ENCODE measurements at places on chromosomes 7 and 10.

- DNase-seq, result no peak
Observed at GRCh38 chr10:125257521-125258108, 97.3 kb upstream of the CTBP2 start.

GRCh38 chr10:118374404-118374803 is 32.3 kb upstream of the FAM204A start:
- DNase-seq, result no peak

DNA sequence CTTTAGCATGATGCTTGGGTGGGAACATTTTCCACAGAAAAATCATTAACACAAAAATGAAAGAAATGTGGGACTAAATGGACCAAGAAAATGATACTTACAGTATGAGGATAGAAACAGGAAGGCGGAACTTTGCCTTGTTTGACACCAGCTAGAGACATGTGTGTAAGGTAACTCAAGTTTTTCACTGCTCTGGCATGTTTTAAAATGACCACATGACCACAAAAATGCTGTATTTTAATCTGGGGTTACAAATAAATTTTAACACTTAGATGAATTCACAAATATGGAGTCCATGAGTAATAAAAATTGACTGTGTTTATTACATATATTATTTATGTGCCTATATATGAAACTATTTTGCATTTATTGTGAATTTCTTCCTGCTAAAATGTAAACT is 100.9 kb upstream of the PHYHIPL start:
- no peak for DNase-seq

DNA sequence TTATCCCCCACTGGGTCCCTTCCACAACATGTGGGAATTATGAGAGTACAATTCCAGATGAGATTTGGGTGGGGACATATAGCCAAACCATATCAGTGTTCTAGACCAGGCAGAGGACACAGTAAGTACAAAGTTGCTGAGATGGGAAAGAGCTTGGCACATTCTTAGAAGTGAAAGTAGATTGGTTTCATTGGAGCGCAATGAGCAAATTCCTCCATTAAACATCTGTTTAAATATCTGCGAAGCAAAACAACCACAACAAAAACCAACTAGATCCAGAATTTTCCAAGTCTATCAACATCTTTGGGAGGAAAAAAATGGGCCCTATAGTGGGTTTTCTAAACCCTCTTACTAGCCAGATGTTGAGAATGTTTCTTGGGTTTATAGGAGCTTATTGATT is 80.0 kb upstream of the STEAP1B start:
- no peak for DNase-seq

GRCh38 chr7:81333004-81333403 is 414.2 kb upstream of the SEMA3C start:
- no peak for DNase-seq

- DNase-seq, result no peak
Observed at GRCh38 chr10:13734151-13734550, 147.4 kb downstream of the PRPF18 start.

- peak; percentile 39 for DNase-seq
Observed at GRCh38 chr7:116218051-116218645, 7.8 kb downstream of the TES start.

DNA sequence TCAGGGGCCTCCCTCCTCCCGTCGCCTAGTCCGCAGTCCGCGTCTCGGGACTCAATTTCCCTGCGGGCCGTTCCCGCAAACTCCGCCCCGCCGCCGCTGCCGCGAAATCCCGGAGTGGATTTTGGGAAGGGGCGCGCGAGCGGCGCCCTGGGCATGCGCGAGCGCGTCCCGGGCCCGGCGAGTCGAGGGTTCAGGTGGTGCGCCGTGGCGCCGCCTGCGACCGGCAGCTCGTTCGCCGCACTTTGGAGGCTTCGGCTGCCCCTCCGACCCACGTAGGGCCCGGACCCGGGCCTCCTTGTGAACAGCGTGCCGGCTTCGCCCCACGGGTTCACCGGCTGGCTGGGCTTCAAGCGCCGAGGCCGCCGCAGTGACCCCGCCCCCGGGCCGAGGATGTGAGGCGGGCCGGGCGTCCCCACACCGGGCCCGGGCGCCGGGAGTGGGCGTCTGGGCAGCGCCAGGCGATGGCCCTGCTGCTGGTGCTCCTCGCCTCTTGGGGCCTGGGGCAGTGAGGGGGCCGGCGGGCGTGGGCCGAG is at the start of gene PLEKHA8:
PLEKHA8 (plus strand) TSS at position 197 of the 533 bp plus-strand sequence. CDS start 351 bp downstream, outside the sequence.
- DNase-seq, result peak; percentile 85

- no peak for DNase-seq
Observed at GRCh38 chr10:116877391-116877790, 28.1 kb downstream of the ENO4 start.

- no peak for DNase-seq
Observed at GRCh38 chr10:8908013-8908412, 853.5 kb downstream of the GATA3 start.
